ENCODE measurements at places on chromosomes 12 and 14. TPM values are rescaled to one million over a fixed set of nuclear protein-coding genes. Genes with fewer than 3 reads are reported as not detected.

GRCh38 chr12:54561164-54561563, 11.8 kb downstream of the PDE1B start:
- no peak for DNase-seq

PNN gene
- 60.0 TPM for total RNA-seq

DNA sequence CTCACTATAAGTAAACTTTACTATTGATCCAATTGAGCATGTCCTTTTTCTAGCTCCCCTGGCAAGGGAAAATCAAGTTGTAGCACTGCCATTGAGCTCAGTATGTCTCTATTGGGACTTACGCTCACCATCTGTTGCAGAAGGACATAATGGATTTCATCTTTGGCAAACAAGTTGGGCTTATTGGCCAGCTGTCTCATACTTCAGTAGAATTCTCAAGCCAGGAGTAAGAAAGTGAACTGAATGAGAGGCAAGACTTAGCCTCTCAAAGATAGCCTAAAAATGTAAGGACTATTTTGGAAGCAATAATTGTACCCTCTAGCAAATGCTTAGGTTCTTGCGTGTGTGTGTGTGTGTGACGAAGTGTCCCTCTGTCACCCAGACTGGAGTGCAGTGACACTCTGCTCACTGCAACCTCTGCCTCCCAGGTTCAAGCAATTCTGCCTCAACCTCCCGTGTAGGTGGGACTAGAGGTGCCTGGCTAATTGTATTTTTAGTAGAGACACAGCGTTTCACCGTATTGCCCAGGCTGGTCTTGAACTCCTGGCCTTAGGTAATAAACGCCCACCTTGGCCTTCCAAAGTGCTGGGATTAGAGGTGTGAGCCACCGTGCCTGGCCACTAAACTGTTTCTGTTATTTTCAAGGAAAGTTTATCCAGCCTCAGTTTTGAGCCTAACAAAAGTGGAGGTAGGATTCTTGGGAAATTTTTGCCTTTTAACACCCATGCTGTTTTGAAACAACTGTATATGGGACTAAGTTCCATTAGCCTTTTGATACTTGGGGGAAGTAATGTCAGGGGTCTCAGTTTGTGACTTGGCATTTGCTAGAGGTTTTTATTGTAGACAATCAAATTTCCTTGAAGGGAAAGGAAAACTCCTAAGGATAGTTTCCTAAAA, 7.0 kb downstream of the HNRNPA1 start:
- peak; percentile 32 for DNase-seq

DNA sequence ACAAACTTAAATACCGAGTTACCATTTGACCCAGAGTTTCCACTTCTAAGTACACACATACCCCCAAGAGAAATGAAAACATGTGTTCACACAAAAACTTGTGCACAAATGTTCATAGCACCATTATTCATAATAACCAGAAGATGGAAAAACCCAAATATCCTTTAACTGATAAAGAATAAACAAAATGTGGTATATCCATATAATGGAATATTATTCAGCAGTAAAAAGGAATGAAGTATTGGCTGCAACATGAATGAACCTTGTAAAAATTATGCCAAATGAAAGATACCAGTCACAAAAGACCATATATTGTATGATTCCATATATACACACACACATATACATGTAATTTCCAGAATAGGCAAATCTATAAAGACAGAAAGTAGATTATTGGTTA, 116.4 kb downstream of the TAOK3 start:
- DNase-seq: no peak

GRCh38 chr14:92702441-92702918, 45.9 kb downstream of the LGMN start:
- no peak for DNase-seq

CLEC4C gene
- total RNA-seq: not detected

DNA sequence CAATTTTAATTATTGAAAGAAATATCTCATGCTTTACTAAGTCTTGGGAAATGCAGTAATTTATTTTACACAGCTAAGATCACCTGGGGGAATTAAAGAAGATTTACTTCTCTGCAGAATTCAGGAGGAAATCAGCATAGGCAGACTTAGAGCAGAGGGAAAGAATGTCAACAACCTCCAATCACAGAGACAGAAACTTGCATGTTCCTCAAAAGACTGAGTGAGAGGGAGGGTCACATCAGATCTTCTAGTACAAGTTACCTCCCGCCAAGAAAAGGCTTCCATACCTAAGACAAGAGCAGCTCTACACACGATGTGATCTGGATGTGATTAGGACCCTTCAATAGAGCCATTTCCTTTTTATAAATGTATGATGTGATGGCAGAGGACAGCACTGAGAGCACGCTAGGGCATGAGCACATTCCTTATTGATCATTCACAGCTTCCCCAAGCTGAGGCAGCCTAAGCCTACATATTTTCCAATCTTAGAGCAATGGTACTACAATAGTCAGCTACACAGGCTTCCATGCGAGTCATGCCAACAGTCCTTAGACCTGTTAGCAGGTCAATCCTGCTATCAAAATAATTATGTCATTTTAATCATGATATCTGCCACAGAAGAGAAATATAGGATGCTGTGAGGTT, 403.3 kb downstream of the ETNK1 start:
- peak; percentile 44 for DNase-seq

DNA sequence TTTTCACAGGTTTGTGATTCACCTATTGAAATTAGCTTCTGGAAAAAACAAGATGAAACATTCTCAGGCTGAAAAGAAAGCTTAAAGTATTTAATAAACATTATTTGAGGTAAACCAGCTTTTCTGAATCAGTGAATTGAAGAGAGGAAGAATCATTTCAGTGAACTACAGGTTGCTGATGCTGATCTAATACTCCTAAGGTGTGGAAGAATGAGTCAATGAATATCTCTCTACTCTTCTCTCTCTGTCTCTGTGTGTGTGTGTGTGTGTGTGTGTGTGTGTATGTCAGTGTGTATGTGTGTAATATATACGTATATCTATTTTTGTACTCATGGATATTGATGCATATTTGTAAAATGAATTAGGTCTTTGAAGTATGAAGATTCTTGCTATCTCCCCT, 312.2 kb downstream of the SSPN start:
- DNase-seq: no peak

GRCh38 chr12:38502415-38502814, 185.8 kb downstream of the ALG10B start:
- no peak for DNase-seq

CLEC4D gene
- total RNA-seq: not detected

DNA sequence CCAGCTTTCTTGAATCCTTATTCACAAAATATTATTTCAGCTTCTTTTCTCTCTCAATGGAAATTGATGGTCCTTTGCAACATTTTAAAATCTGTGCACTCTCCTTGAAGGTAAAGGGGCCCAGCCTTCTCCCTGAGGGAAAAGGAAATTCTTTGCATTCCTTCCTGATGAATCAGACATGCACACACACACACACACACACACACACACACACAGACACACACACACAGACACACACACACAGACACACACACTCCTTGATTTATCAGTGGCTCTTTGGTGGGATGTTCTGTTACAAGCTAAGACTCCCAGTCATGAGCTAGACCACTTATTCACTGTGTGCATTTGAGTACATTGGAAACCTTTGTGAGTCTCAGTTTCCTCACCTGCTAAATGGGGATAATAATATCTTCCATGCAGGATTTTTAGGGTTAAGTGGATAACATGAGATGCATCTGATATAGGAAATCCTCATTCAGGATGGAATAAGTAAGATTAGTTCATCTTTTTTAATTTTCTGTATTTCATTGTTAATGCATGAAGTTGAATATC, 45.1 kb upstream of the HMGA2 start:
- peak; percentile 88 for DNase-seq

FOXA1 gene
- not detected for total RNA-seq

NID2 gene
- 7.1 TPM for total RNA-seq

GRCh38 chr12:42474391-42474790, 115.2 kb downstream of the PRICKLE1 start:
- DNase-seq: no peak

DNA sequence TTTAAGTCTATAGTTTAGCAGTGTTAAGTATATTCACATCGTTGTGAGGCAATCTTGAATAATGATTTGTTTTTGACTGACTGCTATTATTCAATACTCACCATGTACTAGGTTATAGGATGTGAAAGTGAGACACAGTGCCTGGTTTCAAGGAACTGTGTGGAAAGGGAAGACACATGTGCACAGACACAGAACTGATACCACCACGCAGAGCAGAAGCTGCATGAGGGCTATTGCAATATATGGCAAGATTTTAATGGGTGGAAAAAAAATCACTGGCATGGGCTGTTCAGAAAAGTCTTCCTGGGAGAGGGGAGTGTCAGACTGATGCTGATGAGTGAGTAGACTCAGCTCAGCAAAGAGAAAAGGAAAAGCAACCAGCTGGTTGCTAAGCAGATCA, 10.4 kb downstream of the SLC7A8 start:
- no peak for DNase-seq

GRCh38 chr12:124687917-124688316, 120.5 kb upstream of the NCOR2 start:
- no peak for DNase-seq
